Retinal pigment epithelial cell (primary cell): ENCODE measurements at places on chromosomes 7 and 10.

DNA sequence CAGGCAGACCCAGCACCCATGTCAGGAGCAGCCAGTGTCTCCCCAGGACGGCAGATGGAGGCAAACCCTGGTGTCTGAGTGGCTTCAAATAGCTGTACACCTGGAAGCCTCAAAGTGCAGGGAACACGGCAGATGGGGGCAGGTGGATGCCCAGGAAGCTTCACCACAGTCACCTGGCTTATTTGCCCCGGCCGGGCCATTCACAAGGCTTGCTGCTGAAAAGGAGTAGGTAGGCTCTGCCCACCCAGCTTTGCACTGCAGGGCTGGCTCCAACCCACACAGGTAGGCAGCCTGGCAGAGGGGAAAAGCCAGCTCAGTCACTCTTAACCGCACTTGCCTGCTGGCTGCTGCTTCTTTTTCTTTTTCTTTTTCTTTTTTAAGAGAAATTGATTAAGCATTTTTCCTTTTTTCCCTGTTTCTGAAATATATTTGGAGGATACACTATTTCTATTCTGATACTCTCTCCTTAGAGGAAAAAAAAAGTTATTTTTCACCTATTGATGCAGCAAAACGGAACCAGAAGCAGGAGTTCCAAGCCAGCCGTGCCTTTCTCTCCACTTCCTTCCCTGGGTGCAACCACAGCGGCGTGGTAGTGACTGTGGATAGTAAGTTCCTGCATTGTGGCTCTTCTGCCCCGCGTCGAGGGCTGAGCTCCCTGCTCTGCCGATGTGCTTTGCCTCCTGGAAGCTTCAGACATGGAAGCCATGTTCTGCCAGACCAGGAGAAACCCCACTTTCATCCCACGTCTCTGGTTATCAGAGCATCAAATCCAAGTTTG lies 118.3 kb downstream of the KLF6 start:
- DNase-seq = no peak

DNA sequence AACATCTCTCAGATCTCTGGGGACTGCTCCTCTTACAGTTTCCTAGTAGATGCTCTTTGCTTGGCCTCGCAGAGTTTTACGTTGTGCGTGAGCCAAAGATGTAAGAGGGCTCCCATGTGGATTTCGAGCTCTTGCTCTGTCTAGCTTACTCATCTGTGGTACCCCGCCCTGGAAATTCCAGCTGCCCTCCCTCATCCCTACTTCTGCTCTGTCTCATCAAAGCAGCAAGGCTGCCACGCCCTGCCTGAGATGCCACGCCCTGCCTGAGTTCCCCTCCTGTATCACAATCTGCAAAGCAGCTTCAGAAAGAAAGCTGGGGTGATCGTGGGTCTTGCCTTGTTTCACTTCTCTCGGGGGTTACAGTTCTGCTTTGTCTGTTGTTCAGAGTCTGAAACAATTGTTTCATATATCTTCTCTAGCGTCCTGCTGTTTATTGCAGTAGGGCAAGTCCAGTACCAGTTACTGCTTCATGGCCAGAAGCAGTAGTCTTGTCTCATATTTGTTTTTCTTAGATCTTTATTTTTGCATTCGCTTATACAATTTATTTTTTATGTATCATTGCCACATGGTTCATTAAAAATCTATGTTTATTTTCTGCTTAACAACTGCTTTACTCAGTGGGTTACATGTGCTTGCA lies 36.1 kb upstream of the CCNY start:
- no peak for DNase-seq

DNA sequence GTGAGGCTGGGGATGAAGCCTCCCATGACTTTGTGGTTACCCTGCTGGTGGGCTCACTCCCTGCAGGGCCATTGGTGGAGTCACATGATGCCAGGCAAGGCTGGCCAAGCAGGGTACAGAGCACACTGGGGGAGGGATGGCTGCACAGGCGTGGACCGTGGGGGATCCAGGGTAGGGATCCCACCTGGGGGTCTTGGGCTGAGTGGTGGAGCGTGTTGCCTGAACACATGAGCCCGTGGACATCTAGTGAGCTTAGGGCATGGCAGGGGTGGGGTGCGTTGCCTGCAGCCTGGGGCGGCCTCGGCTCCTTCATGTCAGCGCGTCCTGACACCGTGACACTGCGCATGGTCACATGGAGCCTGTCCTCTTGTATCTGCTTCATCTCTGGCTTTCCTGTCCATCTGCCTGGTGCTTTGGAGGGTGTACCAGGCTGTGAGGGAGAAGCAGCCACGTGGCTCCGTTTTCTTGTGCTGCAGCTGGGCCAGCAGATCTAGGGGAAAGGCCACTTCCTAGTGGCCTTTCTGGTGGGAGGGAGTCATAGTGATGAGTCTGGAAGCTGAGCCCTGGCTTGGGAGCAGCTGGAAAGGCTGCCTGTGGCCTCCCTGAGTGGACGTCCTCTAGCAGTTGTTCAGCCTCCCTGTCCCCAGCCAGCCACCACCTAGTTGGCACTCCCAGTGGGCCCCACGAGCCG lies 96.2 kb downstream of the LHPP start:
- no peak for DNase-seq

DNA sequence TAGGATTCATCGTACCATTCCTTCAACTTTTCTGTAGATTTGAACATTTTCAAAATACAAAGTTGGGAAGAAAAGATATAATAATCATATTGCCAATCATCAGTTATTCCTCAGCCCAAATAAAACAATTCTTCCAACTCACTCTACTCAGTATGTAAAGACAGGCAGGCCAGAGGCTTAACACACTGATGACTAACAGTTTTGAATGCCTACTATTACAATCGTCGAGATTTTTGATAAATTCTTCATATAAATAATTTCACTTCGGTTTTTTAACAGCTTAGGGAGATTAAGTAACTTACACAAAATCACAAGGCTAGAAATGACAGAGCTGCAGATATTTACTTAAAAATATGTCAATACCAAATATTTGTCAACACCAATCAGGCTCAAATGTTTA lies 17.6 kb downstream of the CYTH3 start:
- DNase-seq = no peak

DNA sequence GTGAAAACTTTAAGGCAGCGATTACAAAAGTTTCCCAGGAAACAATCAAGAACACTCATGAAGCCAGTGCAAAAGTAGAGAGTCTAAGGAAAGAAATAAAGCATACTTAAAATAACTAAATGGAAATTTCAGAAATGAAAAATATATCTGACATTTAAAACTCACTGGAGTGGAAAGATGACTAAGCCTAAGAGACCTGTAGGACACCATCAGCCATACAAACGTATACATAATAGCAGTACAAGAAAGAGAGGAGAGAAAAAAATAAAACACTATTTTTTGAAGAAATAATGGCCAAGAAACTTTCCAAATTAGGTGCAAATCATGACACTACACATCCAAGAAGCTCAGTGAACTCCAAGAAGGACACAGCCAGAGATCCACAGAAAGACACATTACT lies 5.4 kb upstream of the AKR1D1 start:
- no peak for DNase-seq

DNA sequence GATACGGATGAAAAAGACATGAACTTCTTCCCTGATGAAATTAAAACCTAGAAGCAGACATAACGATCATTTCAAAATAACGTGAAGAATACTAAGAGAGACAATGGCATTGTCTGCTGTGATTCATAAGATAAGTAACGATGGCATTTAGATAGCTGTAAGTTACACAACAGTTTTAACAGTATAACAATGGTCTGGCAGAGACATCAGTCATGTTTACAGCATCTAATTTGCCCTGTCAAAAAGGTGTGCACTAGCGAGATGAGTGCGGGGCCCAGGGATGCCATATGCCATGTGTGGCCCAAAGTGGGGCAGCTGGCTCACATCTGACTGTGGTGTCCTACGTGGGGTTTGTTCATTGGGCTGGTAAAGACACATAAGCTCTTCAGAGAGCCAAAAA lies 55.7 kb upstream of the RHEB start:
- no peak for DNase-seq

- DNase-seq = no peak
These were observed 41.9 kb downstream of the ENO4 start for GRCh38 chr10:116891208-116891607.

DNA sequence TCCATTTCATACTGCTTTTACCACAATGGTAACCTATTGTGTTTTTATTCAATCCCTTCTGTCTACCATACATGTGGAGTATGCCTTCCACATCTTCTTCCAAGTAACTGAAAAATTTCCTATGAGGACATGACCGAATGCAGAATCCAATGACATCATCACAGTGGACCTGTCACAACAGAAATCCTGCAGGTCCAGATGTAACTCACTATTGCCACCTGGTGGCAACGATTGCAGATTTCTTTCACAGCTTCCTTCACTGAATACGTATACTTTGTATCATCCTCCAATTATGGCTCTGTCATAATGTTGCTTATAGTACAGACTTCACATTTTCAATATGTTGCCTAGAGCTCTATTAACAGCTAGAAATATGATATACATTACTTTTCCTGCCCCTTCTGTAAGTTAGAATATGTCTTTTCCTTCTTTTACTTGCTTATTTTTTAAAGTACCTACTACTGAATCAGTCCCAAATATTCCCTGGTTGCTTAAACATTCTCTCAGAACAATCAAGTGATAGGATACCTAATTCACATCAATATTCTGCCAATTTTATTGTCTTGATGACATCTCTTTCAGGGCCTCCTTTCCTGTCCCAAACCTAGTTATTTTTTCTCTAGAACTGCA lies 45.4 kb downstream of the SLC13A1 start:
- peak; percentile 49 for DNase-seq

DNA sequence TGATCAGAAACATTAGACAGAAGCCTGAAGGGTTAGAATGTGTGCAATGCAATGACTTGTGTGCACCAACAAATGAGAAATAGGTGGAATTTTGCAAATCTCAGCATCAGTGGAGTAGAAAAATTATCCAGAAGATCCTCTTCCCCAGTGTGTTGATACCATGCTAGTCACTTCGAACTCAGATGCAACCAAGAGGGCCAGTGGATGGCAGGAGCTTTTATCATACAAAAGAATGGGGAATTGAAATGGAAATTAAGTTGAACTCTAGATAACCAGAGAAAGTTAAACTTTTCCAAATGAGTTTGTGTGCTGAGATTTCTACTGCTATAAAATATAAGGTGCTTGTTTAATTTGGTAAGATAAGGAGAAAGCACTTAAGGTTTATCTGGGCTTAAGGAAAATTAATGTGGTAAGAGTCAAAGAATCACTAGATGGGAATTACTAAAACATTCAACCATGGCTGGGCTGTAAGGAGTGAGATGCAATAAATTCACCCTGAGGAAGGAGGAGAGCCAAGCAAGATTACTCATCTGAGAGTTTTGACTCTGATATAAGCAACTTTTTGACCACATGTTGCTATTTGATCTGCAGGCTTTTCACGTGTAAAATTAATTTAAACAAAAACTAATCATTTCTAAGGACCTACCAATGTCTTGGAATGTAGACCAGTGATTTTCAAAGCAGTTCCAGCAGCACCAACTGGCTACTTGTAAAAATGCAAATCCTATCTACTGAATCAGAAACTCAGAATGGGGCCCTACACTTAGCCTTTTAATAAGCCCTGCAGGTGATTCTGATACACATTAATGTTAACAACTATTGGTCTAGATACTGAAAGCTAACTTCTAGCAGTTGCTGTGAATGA lies 113.2 kb downstream of the CDC14C start:
- DNase-seq = no peak

GRCh38 chr7:18474944-18475343 lies 20.6 kb upstream of the HDAC9 start:
- DNase-seq = no peak

- no peak for DNase-seq
These were observed 143.1 kb downstream of the BMPER start for GRCh38 chr7:34048445-34048844.

DNA sequence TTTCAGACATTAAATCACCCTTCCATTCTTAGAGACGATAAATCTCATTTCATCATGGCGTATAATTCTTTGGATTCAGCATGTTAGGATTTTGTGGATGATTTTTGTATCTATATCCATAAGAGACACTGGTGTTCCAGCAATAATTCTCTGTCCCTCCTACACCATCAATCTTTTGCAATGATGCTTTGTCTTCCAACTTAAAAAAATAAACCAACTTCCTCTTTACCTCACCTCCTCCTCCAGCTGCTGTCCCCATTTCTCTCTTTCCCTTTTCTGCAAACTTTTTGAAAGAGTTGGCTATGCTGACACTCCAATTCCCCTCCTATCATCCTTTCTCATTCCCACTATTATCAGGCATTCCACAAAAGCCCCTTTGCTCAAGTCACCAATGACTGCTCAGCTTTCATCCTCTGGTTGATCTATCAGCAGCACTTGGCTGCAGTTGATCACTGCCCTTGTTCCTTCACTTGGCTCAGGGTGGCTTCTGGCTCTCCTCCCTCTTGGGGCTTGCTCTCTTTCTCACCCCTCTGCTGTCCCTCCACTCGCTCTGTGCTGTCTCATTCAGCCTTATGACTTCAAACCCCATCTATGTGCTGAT lies 130.0 kb downstream of the ARHGAP22 start:
- no peak for DNase-seq

DNA sequence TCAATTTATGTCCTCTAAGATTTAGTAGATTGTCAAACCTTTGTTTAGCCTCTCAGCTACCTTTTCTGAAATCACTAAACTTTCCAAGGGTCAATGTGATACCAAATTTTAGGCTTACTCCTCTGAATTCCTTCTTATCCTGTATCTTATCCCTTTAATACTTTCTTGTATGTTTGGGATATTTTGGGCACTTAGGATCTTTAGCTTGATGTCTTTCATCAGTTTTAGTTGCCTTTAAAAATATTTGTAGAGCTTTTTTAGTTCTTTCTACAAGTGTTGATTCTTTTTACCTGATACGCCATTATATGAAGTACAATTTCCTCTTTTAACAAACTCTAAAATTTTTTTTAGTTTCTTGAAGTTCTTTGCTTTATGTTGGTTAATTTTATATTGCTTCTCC lies 30.7 kb upstream of the HDAC9 start:
- DNase-seq = no peak

DNA sequence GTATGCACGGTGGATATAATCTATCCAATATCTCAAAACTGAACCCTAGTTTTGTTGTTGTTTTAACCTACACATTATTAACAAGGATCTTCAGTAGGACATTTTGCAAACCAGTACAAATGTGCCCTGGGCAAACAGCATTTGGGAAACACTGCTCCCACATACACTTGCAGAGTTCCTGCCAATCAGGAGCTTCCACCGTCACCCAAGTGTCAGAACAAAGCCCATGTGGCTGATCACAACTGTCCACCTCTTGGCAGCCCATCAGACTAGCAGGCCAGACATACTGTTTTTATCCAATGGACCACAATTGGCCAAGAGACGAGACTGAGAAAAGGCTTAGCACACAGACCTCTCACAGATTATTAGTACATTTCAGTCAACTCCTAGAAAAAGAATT lies 200.4 kb downstream of the FAM107B start:
- no peak for DNase-seq

GRCh38 chr10:12503311-12503710 lies 154.0 kb downstream of the CAMK1D start:
- DNase-seq = no peak

DNA sequence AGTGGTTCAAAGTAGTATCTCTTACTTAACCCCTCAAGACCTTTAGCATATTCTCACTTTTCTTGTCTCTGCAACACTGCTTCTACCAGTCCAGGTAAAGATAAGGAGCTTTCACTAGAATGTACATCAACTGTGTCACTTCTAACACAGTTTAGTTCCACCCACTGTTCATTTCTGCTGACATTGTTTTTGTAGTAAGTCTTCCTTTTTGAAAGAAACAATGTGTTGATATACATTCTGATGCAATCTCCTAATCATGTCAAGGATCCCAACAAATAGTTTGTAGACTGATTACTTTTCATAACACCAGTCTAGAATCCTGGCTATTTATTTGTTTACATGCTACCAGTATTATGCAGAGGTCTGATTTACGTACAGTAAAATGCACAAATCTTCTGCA lies 47.5 kb downstream of the CCSER2 start:
- DNase-seq = no peak
